ENCODE measurements at places on chromosomes 3 and 15. TPM values are rescaled to one million over a fixed set of nuclear protein-coding genes. Genes with fewer than 3 reads are reported as not detected.
A peak's percentile ranks its signal among the peaks of the same experiment; 100 is the strongest.

GRCh38 chr3:41681479-41681878 lies 280.4 kb downstream of the ULK4 start:
- H3K36me3 ChIP-seq, result no peaks in the 10 kb centered on the region
- peak overlapping the region; percentile 84 for H3K27ac ChIP-seq
- peaks cover 36% of the 10 kb centered on the region for H3K4me1 ChIP-seq
- no peak for DNase-seq

Gene GPR171
- not detected for total RNA-seq

DNA sequence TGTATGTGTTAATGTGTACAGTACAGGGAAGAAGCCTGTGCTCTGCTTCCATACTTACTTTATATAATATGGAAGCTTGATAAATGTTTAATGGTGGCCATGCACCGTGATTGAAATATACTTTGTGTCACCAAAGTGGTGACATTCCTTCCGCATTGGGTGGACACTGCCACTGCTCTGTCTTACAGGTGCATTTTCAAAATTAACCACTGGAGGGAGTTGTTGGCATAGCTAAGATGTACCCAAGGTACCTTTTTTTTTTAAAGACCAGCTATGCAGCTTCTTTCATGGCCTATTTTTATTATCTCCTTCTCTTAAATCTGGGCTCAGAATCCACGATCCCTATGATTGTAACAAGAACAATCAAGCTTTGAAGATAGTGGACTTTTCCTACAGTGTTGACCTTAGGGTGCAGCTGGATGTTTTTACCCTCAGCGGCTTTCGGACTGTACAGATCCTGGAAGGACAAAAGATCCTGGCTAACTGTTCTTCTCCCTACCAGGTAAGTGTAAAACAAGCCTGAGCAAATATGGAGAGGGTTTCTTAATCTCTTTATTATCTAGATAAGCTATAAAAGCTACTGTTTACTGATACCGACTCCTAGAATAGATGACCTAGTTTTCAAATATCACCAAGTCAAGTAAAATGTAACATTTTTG lies 21.6 kb upstream of the PAK6 start:
- no peaks in the 10 kb centered on the region for H3K4me1 ChIP-seq
- no peak overlapping the region for H3K27ac ChIP-seq
- no peak overlapping the region for H3K4me3 ChIP-seq
- DNase-seq, result no peak

DNA sequence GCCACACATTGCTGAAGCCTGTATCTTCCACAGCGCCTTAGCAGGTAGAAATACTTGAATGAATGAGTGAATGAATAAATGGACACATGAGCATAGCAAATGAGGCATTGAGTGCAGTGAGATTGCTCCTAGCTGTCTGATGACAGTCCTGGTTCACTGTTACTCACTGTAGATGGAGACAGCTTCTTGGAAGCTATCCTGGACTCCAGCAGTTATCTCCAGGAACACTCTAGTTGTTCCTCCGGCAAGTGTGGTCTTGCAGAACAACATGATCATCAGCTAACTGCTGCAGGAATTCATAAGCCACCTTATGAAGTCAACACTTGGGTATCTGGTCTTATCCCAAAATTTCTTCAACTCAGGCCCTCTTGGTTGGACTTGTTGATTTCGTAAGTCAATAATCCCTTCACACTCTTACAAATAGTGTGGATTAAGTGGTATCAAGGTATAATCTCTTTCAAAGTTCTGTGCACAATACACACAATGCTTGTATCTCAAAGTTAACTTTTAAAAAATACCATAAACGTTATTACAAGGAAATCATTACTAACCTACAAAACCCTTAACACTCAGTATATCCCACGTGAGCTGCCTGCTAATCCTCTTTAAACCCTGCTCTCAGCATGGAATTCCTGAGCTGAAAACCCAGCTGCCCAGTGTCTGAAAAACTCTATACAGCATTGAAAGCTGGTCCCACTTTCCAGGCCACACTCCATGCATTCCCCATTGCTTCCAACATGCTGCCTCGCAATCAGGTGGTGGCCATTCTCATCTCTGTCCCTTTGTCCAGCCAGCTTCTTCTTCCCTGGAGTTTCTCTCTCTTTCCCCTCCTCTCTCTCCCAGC lies 14.4 kb upstream of the ZBTB38 start:
- H3K36me3 ChIP-seq, result no peaks in the 10 kb centered on the region
- H3K27ac ChIP-seq, result no peak overlapping the region
- no peaks in the 10 kb centered on the region for H3K4me1 ChIP-seq
- H3K27me3 ChIP-seq, result peaks cover 22% of the 10 kb centered on the region
- DNase-seq, result no peak

Gene TIMMDC1
- 98.8 TPM for total RNA-seq

GRCh38 chr3:61682671-61683548 lies 121.5 kb downstream of the PTPRG start:
- no peak overlapping the region for H3K27ac ChIP-seq
- no peaks in the 10 kb centered on the region for H3K36me3 ChIP-seq
- no peak overlapping the region for H3K4me3 ChIP-seq

Gene PARP14
- 48.4 TPM for total RNA-seq

Gene DCP1A
- 20.8 TPM for total RNA-seq

DNA sequence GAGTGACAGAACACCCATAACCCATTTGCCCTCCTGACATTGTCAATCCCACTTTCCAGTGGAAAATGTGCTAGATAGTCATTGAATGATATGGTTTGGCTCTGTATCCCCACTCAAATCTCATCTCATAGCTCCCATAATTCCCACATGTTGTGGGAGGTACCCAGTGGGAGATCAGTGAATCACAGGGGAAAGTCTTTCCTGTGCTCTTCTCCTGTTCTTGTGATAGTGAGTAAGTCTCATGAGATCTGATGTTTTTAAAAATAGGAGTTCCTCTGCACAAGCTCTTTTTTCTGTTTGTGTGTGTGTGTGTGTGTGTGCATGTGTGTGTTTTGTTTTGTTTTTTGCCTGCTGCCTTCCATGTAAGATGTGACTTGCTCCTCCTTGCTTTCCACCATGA lies 191.7 kb downstream of the ARRDC4 start:
- H3K27ac ChIP-seq, result no peak overlapping the region
- DNase-seq, result no peak
- H3K36me3 ChIP-seq, result no peaks in the 10 kb centered on the region
- peaks cover 14% of the 10 kb centered on the region for H3K4me1 ChIP-seq
- no peak overlapping the region for H3K4me3 ChIP-seq

GRCh38 chr3:13163848-13164382 lies 90.7 kb upstream of the IQSEC1 start:
- no peak overlapping the region for H3K4me3 ChIP-seq
- H3K4me1 ChIP-seq, result peaks cover 17% of the 10 kb centered on the region
- no peaks in the 10 kb centered on the region for H3K36me3 ChIP-seq

Gene SEMA3B
- 8.1 TPM for total RNA-seq

DNA sequence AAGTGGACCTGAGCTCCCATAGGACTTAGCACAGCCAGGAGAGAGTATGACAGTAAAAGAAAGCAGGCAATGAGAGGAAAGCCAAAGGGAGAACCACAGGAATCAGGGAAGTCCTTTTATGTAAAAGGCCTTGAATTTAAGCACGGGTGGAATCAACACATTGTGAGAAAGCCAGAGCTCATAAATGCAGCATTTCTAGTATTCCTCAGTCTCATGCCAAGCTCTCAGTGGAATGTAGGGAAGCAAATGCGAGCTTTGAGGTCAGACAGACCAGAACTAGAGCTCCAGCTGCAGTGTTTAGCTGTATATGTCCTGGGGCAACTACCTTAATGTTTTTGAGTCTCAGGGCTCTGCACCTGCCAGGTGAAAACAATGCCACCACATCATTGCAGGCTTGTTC lies 132.1 kb upstream of the TRIM42 start:
- H3K27me3 ChIP-seq, result no peaks in the 10 kb centered on the region
- DNase-seq, result no peak
- H3K36me3 ChIP-seq, result peaks cover 17% of the 10 kb centered on the region
- no peak overlapping the region for H3K4me3 ChIP-seq
- H3K4me1 ChIP-seq, result peaks cover 11% of the 10 kb centered on the region

Gene MAGEL2
- total RNA-seq, result 1.5 TPM

Gene ADAMTSL3
- not detected for total RNA-seq
